Stomach (tissue), 19 donors: ENCODE measurements at places on chromosomes 12 and 14. TPM values are rescaled to one million over a fixed set of nuclear protein-coding genes. Genes with fewer than 3 reads are reported as not detected.

Gene MIP
- not detected for polyA plus RNA-seq

Gene ITGA5
- 102 TPM for polyA plus RNA-seq

Gene GPR135
- 0.85 TPM for polyA plus RNA-seq

Gene CLEC7A
- polyA plus RNA-seq, result 1.9 TPM

DNA sequence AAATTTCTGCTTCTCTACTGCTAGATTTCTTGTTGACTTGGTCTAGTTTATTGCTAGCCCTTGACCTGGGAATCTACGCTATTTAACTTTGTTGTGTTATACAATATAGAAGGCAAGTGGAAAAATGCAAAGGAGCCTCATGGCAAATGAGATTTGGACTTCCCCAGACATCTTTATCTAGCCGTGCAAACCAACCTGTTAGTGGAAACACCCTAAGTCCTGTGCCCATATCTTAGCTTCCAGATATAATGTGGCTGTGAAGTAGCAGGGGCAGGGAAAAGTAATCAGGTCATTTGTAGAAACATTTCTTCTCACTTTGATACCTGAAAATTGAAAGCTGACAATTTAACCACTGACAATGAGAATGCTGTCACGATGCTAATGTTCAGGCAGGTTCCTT, 90.7 kb upstream of the ATP2B1 start:
- no peaks in the 10 kb centered on the region for H3K27me3 ChIP-seq
- H3K4me3 ChIP-seq, result no peak overlapping the region
- no peak for DNase-seq
- no peaks in the 10 kb centered on the region for H3K36me3 ChIP-seq

GRCh38 chr12:4134448-4135263, 138.9 kb upstream of the CCND2 start:
- H3K4me3 ChIP-seq, result no peak overlapping the region
- peaks cover 18% of the 10 kb centered on the region for H3K27me3 ChIP-seq
- DNase-seq, result no peak
- H3K36me3 ChIP-seq, result no peaks in the 10 kb centered on the region

DNA sequence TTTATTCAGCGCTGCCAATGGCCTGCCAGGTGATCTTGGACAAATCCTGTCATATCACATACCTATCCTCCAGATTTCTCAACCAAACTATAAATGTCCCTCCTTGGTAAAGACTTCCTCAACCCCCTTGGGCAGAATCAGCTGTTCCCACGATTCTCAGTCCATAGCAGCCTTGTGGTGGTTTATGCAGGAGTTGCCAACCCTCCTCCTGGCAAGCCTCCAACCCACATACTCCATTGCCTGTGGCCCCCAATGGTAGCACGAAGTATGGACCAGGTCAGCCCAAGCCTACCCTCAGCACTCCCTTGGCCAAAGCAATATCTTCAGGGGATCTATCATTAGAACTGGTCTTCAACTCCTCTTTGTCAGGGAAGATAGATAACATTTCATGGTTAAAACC, 27.0 kb downstream of the FBLN5 start:
- no peaks in the 10 kb centered on the region for H3K27me3 ChIP-seq
- DNase-seq, result no peak
- no peaks in the 10 kb centered on the region for H3K36me3 ChIP-seq
- H3K4me1 ChIP-seq, result peaks cover 12% of the 10 kb centered on the region

GRCh38 chr14:100688051-100688450, 38.6 kb upstream of the DLK1 start:
- no peak overlapping the region for H3K27ac ChIP-seq
- no peak for DNase-seq
- no peak overlapping the region for H3K4me3 ChIP-seq
- peaks cover 23% of the 10 kb centered on the region for H3K27me3 ChIP-seq

- no peak for DNase-seq
- H3K27me3 ChIP-seq, result no peaks in the 10 kb centered on the region
- no peak overlapping the region for H3K27ac ChIP-seq
- no peaks in the 10 kb centered on the region for H3K36me3 ChIP-seq
- H3K4me3 ChIP-seq, result no peak overlapping the region
Measured at GRCh38 chr14:28152453-28153044, 614.0 kb upstream of the FOXG1 start.

Gene SLC25A21
- 1.2 TPM for polyA plus RNA-seq

- no peak for DNase-seq
- no peak overlapping the region for H3K27ac ChIP-seq
- no peak overlapping the region for H3K4me3 ChIP-seq
- H3K27me3 ChIP-seq, result peaks cover 31% of the 10 kb centered on the region
- H3K4me1 ChIP-seq, result no peaks in the 10 kb centered on the region
Measured at GRCh38 chr14:97603201-97603600, 806.0 kb downstream of the VRK1 start.

DNA sequence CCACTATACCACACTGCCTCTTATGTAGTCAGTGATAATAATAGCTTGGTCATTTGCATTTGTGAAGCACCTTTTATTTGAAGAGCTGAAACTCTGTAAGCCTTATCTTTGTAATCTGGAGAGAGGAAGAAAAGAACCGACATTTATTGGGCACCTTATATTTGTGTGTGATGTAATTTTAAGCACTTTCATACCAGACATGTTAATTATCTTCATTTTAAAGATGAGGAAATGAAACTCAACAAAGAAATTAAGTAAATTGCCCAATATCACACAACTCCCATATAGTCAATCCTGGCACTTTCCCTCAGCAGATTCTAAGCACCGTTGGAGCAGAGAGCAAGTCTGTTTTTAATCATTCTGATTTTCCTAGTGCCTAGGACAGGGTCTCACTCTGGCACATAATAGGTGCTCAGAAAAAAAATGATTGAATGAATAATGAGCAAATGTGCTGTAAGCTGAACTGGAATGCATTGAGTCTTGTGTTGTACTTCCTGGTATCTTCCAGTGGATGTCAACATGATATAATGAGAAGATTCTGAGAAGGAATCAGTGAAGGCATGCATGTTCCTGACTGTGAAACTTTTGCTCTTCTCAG, 418.9 kb downstream of the ZFP36L1 start:
- H3K27ac ChIP-seq, result no peak overlapping the region
- no peak overlapping the region for H3K4me3 ChIP-seq
- DNase-seq, result no peak
- H3K4me1 ChIP-seq, result no peaks in the 10 kb centered on the region
- no peaks in the 10 kb centered on the region for H3K36me3 ChIP-seq

DNA sequence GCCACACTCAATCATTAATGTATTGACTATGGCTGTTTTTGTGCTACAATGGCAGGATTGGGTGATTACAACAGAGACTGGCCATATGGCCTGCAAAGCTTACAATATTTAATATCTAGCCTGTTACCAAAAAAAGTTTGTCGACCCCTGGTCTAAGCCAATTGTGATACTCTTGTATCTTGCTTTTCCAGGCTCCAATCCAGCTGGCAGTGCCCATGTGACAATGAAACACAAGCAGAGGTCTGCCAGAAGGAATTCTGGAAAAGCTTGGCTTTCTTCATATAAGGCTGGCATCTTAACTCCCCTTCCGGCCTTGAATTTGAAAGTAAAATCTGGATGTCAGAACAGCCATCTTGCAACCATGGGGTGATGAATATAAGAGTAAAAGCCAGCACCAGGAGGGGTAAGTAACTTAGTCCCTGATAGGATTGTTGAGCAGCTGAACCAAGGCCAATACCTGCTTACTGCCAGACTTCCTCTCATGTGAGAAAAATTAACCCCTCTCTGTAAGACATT, 458.7 kb downstream of the TMTC2 start:
- H3K36me3 ChIP-seq, result no peaks in the 10 kb centered on the region
- DNase-seq, result no peak
- no peaks in the 10 kb centered on the region for H3K27me3 ChIP-seq
- H3K4me3 ChIP-seq, result no peak overlapping the region
